ENCODE measurements at places on chromosomes 3 and 15.
A peak's percentile ranks its signal among the peaks of the same experiment; 100 is the strongest.

- no peak for DNase-seq
Measured at GRCh38 chr3:119302697-119303551, 8.7 kb downstream of the ARHGAP31 start.

DNA sequence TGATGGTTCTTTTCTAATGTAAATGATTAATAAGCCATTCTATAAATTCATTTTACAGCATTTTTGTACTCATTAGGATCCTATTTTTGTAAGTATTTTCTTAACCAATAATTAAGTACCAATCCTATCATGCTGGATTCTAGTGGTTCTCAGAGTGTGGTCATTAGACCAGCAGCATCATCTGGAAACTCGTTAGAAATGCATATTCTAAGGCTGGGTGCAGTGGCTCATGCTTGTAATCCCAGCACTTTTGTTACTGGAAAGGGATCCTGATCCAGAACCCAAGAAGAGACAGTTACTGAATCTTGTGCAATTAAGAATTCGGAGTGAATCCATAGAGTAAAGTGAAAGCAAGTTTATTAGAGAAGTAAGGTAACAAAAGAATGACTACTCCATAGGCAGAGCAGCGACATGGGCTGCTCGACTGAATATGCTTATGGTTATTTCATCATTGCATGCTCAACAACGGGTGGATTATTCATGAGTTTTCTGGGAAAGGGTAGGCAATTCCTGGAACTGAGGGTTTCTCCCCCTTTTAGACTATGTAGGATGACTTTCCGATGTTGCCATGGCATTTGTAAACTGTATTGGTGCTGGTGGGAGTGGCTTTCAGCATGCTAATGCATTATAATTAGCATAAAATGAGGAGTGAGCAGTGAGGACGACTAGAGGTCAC lies 9.9 kb upstream of the CEMIP start:
- no peak for DNase-seq

DNA sequence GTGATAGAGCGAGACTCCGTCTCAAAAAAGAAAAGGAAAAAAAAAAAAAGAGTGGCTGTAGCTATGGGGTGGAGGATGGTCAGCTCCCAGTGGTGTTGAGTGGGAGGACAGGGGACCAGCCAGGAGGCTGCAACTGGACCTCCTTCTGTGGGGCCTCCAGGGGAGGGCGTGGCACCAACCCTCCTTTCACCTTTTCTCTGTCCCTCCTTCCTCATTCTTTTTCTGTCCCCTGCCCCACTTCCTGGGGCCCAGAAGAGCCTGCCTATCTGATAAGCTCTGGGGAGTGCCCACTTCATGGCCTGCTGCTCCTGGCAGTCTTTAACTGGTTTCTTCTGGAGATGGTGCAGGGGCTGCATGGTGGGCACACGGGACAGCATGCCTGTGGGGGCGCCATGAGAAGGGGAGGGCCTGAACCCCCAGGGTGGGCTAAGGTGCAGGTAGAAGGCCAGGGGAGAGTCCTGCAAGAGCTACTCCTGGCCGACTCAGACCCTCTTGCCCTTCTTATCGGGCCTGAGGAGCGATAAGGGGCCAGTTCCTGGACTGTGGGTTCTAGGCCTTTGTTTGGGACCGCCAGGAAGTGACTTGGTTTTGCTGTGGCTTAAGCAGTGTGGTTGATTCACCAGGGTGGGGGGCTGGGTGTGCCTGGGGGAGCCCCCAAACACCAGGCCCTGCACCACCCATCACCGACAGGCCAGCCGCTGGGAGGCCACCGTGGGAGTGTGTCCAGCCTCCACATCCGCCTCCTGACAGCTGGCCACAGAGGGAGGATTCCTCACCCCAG lies 49.4 kb upstream of the FLNB start:
- no peak for DNase-seq

DNA sequence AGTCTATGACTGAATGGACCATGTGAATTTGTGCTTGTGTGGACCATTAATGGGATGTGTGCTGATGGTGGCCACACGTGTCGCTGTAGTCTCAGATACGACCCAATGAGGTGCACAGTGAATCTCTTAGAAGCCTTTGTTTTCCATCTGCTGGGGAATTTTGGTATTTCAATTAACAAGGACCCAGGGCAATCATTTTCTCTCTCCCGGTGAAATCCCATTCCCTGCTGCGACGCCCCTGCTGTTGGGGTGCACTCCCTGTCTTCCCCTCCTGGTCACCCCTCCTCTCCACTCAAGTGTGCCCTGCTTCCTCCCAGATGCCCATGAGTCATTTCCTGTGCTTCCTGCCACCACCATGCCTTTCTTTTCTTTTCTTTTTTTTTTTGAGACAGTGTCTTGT lies 32.7 kb downstream of the EBLN2 start:
- no peak for DNase-seq

GRCh38 chr15:47551079-47551478 lies 166.2 kb upstream of the SEMA6D start:
- DNase-seq: peak; percentile 55

- DNase-seq: no peak
Measured at GRCh38 chr3:128273109-128273840, 120.0 kb downstream of the EEFSEC start.

DNA sequence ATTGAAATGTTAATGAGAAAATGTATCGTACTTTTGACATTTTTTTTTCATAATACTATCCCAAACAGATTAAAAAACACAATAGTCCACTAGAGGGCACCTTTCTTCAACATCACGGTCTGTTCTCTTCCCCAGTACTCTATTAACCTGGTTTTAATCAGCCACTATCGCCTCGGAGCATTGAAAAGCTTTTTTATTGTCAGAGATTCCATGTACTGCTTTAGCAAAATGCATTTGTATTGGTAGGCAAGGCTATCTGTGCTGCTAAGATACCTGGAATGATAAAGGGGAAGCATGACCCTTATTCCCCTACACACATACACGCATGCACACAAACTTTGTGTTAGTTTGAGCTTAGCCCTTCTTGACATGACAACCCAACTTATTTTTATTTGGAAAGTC lies 160.1 kb upstream of the IL12A start:
- peak; percentile 58 for DNase-seq

GRCh38 chr15:72968531-72968922 lies 83.7 kb upstream of the NEO1 start:
- no peak for DNase-seq

DNA sequence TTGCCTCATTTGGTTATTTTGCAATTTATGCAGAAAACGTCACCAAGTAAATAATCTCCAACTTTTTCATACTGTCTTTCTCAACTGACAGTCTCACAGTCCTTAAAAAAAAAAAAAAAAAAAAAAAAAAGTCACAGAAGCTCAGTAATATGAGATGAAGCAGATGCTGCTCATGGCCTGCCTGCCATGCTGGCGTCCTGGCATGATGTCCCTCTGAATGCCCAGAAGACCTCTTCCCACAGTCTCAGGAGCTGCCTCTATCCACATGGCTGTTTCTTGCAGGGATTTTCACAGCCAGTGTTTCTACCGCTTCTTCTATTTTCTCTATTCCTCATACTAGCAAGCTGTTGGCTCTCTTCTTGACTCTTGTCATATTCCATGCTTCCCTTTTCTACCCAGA lies 87.7 kb downstream of the TGFBR2 start:
- DNase-seq: no peak

DNA sequence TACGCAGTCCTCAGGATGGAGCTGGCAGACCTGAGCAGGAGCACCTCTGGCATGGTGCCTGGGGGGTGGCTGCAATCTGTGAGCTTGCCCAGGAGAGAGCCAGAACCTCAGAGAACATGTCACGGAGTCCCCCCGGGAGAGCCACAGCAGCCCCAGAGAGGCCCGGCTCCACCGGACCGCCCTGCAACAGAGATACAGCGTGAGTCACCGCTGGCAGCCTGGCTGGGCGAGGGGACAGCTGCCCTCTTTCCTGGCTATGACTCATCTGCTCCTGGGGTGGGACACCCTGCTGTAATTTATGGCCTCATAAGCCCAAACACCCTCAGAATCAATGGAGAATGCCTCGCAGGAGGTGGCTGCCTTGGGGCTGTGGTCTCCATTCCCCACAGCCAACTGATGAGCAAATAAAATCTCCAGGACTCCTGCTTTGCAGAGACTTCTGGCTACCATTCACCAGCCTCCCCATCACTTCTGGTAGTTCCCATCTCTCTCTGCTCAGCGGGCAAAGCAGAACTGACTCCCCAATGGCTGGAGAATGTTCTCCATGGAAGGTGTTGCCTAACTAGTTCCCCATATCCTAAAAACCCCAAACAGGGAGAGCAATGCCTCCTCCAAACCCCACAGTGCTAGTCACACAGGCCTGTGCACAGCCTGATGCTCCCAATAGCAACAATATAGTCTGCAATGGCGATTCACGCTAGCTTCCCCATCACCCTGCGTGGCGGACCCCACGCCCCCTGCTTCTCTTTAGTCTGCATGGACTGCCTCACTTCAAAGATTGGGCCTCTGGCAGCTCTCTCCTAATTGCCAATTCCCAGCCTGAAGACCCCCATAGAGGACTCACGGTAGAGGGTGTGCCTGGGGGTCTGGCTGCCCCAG lies 21.6 kb downstream of the ACSBG1 start:
- no peak for DNase-seq

GRCh38 chr3:190210608-190211007 lies 89.9 kb upstream of the P3H2 start:
- no peak for DNase-seq

DNA sequence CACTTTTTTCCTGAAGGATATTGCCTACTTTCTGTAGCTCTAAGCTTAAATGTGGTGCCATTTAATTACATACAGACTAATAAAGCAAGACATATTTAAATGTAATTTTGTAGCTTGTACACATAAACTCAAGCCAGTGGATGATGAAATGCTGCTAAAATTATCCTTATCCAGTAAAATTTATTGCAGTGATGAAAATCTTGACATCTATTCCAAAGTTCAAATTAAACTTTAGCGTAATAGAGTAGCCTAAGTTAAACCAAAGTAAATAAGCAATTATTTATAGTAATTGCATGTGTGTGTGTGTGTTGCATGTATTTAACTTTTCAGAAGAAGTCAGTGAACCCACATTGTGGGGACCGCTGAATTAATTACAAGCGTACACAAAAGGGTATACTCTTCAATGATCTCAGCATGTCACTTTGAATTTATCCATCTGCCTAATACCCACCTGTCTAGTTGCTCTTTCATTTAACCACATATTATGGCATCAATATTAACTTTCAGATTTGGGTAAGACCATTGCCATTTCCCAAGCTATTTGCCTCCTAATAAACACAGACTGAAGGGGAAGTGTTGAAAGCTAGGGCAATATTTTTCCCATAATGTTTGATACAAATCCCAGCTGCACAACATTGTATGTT lies 85.0 kb downstream of the MECOM start:
- peak; percentile 18 for DNase-seq

- no peak for DNase-seq
Measured at GRCh38 chr15:37009288-37009687, 91.1 kb downstream of the MEIS2 start.

GRCh38 chr3:10193692-10194327 lies 29.1 kb downstream of the IRAK2 start:
- no peak for DNase-seq

DNA sequence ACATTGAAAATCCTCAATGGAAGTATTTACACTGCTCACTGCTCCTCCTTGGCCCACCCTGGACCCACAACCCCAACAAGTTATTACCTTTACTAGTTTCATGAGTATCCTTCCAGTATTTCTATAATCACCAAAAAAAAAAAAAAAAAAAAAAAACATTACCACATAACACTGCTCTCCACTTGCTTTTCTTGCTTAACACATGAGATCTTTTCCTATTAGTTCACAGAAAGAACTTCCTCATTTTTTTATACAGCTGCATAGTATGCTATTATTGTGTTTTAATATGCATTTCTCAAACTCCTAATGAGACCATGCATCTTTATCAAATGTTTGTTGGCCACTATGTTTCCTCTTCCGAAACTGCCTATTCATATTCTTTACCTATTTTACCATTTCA lies 14.6 kb downstream of the GABPB1 start:
- DNase-seq: no peak

DNA sequence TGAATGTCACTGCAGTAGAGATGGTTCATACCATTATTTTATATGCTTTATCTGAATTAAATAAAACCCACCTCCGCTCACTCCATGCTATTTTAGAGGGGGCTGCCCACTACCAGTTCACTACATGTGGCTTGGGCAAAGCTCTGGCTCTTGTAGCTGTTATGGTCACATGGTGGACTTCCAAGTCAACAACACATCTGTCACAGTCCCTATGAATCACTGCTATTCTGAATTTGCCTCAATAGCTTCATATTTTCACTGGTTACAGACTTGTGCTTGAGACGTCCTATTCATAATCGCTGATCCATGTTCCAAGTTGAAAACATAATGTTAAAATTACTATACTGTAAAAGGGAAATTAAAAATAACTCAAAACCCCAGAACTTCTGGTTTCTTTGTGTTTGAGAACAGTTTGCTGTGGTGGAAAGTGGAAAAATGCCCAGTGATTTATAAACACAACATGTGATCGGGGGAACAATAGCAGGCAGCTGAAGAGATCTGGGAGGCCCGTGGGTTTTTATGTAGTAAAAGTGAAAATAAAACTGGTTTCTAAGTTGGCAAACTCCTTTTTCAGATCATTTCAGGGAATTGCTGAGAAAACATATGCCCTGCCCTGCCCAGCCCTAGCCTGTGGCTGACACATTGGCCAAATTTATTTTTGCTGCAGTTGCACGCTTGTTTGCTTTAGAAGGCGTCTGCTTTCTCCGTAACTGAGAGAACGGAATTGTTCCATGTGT lies 128.8 kb upstream of the PRR23C start:
- no peak for DNase-seq
